ENCODE measurements at places on chromosomes 6 and 20.

- DNase-seq, result no peak
Observed at GRCh38 chr6:72739368-72739779, 117.5 kb downstream of the KCNQ5 start.

- no peak for DNase-seq
Observed at GRCh38 chr20:50595433-50595895, 85.3 kb downstream of the PTPN1 start.

DNA sequence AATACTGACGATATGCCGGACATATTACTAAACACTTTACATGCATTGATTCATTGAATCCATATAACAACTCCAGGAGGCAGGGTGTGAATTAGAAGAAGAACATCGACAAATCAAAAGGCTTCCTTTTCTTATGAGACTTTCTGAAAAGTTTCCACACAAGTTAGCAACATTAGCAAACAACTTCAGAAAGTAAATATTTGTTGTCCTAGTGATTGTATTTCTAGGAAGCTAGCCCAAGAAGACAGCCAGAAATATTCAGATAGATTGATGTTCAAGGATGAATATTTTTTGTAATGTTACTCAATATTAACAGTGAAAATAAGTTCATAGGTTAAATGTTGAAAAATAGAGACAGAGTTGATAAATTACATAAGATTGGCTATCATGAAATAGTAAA lies 120.6 kb downstream of the GFRAL start:
- no peak for DNase-seq

GRCh38 chr20:14418376-14418775 lies 81.0 kb upstream of the FLRT3 start:
- no peak for DNase-seq

DNA sequence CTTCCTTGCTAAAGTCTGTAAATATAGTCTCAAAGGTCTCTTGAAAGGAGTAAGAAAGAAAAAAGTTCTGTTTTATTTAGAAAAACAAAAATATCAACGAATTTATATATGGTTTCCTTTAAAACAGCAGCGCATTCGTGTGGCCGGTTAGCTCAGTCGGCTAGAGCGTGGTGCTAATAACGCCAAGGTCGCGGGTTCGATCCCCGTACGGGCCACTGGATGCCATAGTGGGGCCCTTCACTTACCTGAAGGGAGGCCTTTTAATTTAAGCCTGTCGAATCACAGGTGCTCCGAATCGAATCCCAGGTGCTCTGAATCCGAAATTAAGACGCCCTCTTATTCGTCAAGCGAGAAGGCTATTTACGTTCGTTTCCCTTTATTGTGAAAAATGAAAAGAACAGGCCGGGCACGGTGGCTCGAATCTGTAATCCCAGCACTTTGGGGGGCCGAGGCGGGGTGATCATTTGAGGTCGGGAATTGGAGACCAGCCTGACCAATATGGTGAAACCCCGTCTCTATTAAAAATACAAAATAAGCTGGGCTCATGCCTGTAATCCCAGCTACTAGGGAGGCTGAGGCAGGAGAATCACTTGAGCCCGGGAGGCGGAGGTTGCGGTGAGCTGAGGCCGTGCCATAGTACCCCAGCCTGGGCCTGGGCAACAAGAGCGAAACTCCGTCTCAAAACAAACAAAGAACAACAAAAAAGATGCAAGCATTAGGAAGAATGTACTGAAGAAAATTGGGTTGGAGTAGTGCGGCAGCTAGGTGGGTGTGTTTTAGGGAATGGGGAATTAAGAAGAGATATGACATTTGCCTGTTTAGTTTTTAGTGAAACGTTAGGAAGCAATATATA lies 195.8 kb upstream of the ZNF184 start:
- no peak for DNase-seq

GRCh38 chr6:127131772-127132376 lies 13.4 kb downstream of the RSPO3 start:
- DNase-seq, result no peak

- no peak for DNase-seq
Observed at GRCh38 chr6:135627092-135627715, 129.7 kb upstream of the AHI1 start.
